ENCODE measurements at places on chromosomes 3 and 15. TPM values are rescaled to one million over a fixed set of nuclear protein-coding genes. Genes with fewer than 3 reads are reported as not detected.

The NR2E3 gene
- not detected for total RNA-seq

The SLC9A9 gene
- 20.5 TPM for total RNA-seq

The RTP1 gene
- total RNA-seq, result not detected

The RYR3 gene
- total RNA-seq, result 9.7 TPM

The GPR62 gene
- not detected for total RNA-seq
